CD4-positive, alpha-beta T cell treated with Interleukin-6 for 4 hours (primary cell): ENCODE measurements at places on chromosomes 2 and 18.

GRCh38 chr18:24270358-24270936 is 127.2 kb downstream of the OSBPL1A start:
- DNase-seq = no peak

DNA sequence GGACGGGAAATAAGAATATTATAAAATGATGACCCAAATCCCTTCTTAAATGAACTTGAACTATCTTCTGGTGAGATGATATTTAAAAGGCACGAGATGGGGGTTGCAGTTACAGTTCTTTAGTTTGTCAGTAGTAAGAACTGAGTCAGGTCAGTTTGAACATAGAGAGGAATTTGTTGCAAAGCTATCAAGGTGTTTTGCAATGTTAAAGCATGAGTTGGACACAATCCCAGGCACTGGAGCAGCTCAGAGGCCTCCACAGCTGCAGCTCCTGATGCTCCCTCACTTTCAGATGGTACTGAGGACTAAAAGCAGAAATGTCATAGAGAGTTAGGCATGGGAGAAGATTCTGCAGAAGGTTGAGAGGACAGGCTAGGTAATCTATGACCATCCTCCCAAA is 236.0 kb downstream of the BCL2 start:
- DNase-seq = no peak

DNA sequence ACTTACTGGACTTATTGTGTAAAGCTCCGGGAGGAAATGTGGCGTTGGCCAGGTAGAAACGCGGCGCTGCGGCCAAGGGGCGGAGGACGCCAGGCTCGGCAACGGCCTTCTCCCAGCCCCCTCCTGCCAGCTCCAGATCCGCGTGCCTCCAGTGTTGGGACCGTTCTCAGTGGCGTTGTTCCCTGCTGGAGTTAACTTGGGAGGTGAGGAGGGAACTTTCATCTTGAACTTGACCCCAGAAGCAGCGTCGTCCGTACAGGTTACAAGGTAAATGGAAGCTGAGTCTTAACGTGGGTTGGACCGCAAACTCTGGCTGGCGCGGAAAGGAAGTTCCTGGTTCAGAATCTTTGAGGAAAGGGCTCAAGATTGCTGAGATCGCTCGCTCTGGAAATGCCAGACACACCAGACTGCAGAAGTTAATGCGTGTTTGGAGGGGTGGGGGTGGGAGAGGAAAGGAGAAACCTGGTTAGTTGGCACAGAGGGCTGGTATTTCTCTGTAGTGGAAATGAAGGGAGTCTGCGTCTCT is 1.3 kb downstream of the TANC1 start:
- peak; percentile 2 for DNase-seq

GRCh38 chr2:54457323-54458023 is 1.3 kb downstream of the SPTBN1 start:
- no peak for DNase-seq
